RPMI7951 (cell line): ENCODE measurements at places on chromosomes 1 and 21.

DNA sequence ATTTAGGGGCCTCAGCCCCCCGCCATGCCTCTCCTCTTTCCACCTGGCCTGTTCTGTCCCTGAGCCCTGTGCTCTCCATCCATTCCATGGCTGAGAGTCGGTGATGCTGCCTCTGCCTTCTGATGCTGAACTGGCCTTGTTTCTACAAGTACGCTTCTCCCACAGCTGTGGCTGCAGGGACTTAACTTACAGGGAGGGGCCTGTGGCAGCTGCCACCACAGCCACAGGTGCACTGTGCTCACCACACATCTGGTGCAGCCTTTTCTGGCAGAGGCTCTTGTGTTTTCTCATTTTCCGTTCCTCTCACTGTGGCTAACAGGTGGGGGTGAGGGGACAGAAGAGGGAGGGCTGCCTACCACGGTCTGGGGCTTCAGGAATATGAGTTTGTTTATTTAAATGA is 4.2 kb downstream of the FMO1 start:
- no peak for DNase-seq

DNA sequence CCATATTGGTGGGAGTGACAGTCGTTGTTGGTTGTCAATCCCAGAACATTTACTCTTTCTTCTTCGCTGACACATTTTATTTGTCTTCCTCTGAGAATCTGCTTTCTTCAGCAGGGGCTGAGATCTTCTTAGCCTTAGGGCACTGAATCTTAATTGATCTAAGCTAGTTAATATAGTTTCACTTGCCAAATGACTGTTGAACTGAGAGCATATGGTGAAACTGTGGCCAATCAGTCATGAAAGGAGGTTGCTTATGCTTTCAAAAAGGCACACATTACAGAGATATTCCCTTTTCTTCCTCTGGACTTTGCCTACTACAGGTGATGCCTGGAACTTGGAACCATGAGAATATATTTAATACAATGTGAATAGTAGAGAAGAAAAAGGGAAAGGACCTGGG is 60.0 kb upstream of the KIAA0040 start:
- no peak for DNase-seq

- no peak for DNase-seq
These were observed 142.4 kb downstream of the ZP4 start for GRCh38 chr1:237748171-237748960.

GRCh38 chr1:92554216-92554615 is 67.5 kb upstream of the GFI1 start:
- DNase-seq, result no peak

DNA sequence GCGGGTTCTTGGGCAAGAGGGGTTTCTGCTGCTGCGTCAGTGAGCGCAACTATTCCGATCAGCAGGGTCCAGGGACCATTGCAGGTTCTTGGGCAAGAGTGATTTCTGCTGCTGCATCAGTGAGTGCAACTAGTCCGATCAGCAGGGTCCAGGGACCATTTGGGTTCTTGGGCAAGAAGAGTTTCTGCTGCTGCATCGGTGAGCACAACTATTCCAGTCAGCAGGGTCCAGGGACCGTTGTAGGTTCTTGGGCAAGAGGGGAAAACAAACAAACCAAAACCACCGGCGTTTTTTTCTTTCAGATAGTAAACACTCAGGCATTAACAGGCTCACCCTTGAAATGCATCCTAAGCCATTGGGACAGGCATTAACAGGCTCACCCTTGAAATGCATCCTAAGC is 32.6 kb downstream of the SPATA6 start:
- DNase-seq, result no peak

DNA sequence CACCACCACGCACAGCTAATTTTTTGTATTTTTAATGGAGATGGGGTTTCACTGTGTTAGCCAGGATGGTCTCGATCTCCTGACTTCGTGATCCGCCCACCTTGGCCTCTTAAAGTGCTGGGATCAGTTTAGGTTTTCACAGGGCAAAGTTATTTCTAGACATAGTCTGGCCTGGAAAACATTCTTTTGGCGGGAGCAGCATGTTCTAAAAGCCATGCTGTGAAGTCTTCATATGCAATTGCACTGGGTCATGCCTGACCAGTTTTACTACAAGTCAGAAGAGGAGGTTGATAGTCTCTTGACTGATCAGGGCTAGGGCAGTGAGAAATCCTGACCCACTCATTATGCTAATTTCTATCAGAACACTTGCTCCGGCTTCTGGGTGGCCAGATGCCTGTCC is 131.6 kb upstream of the POU3F1 start:
- DNase-seq, result no peak
